ENCODE measurements at places on chromosomes 3 and 15. TPM values are rescaled to one million over a fixed set of nuclear protein-coding genes. Genes with fewer than 3 reads are reported as not detected.

Gene HHATL
- total RNA-seq, result not detected

Gene GABRB3
- total RNA-seq, result 0.07 TPM

Gene INO80
- 25.4 TPM for total RNA-seq

Gene GPR149
- total RNA-seq, result not detected

Gene ADIPOQ
- total RNA-seq, result not detected

Gene GOLGA8R
- total RNA-seq, result 1.3 TPM

Gene BCL2A1
- total RNA-seq, result 2.1 TPM

Gene VIPR1
- total RNA-seq, result 4.5 TPM

Gene CXCR6
- not detected for total RNA-seq

Gene LRRIQ4
- 0.07 TPM for total RNA-seq

Gene SGO1
- total RNA-seq, result 5.4 TPM

Gene SNTN
- total RNA-seq, result not detected

Gene SLC15A2
- total RNA-seq, result 0.07 TPM

Gene LRRC31
- not detected for total RNA-seq

Gene ISG20
- total RNA-seq, result 8.0 TPM

Gene PEX5L
- total RNA-seq, result not detected

Gene ACAN
- under 0.01 TPM for total RNA-seq

Gene KLHDC8B
- total RNA-seq, result 41.0 TPM

Gene APBA2
- total RNA-seq, result 42.1 TPM
